CD4-positive, alpha-beta T cell treated with Interleukin-1 beta for 1 hour (primary cell): ENCODE measurements at places on chromosomes 6 and 20.

DNA sequence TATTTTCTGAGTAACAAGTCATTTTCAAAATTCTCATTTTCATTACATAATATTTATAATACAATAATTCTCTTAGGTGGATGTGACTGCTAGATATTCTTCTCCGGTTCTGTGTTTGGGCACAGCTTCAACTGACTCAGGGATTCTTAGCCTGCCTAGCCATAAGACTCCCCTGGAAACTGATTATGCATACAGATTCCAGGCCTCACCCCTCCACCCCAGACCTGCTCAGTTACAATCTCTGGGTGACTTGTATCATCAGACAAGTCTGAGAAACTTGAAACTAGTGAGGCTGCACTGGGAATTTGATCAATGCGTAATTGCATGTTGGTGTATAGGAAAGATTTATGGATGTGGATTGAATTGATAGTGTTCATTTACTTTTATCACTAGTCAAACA, 25.4 kb downstream of the FLRT3 start:
- DNase-seq: no peak

GRCh38 chr6:88167352-88167937, 1.3 kb upstream of the CNR1 start:
- peak; percentile 22 for DNase-seq

- DNase-seq: no peak
Measured at GRCh38 chr6:109472132-109472995, 10.7 kb downstream of the ZBTB24 start.

GRCh38 chr6:3803627-3804468, 45.3 kb upstream of the FAM50B start:
- DNase-seq: no peak

- DNase-seq: peak; percentile 44
Measured at GRCh38 chr20:35796571-35796970, 24.8 kb downstream of the PHF20 start.

DNA sequence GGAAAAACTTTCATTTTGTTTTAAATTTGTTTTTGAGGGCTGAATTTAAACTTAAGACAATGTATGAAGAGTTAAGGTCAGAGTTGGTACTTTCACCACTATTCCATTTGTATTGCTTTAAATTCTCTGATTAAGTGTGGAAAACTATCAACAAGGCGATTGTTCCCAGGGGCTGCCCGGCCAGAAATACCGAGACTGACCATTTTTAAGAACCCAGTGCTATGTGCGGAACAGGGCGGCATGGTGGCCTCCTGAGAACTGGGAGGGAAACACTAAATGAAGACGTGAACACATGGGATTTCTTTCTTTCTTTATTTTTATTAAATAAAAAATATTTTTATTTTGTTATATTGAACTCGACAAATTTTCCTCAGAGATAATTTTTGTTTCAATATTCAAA, 221.2 kb upstream of the QKI start:
- DNase-seq: no peak

DNA sequence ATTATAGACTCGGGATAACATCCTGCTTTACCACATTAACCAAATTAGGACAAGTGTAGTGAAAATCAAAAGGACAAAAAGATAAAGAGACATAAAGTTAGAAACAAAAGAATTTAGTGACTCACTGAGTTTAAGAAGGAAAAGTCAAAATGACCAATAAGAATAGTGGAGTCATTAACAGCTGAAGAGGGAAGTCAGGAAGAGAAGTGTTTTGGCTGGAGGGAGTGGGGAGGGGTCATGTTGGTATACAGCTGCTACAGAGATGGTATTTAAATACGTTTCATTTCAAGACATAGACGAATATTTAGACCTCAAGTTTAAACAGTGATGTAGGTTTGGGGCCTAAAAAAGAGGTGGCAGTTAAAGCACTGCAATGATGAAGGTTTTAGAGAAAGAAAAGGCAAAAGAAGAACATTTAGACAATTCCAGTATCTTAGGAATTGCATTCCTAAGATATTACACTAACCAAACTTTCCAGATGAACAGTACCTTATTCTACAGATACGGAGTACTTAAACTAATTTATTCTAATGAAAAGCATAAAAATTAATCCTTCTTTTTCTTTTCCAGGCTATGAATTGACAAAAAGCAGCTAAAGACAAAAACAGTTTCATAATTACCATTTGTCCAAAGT, 10.6 kb downstream of the FKBP5 start:
- DNase-seq: no peak
